Right lobe of liver (tissue), 6 donors: ENCODE measurements at places on chromosomes 11 and 22. TPM values are rescaled to one million over a fixed set of nuclear protein-coding genes. Genes with fewer than 3 reads are reported as not detected.

DNA sequence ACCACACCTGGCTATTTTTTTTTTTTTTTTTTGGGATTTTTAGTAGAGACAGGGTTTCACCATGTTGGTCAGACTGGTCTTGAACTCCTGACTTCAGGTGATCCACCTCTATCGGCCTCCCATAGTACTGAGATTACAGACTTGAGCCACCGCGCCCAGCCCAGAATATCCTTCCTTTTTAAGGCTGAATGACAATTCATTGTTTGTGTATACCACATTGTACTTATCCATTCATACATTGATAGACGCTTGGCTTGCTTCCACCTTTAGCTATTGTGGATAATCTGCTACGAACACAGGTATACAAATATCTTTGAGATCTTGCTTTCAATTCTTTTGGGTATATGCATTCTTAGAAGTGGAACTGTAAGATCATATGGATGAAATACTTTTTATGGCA, 10.8 kb upstream of the RASSF10 start:
- no peak overlapping the region for H3K27ac ChIP-seq
- H3K4me1 ChIP-seq, result no peaks in the 10 kb centered on the region
- DNase-seq, result no peak
- H3K27me3 ChIP-seq, result no peaks in the 10 kb centered on the region
- H3K36me3 ChIP-seq, result no peaks in the 10 kb centered on the region

- H3K27me3 ChIP-seq, result no peaks in the 10 kb centered on the region
- no peaks in the 10 kb centered on the region for H3K36me3 ChIP-seq
- H3K27ac ChIP-seq, result no peak within 1 kb of the TSS
- no peaks in the 10 kb centered on the region for H3K4me1 ChIP-seq
- H3K4me3 ChIP-seq, result no peak within 1 kb of the TSS
Measured at GRCh38 chr22:41969110-41969646, at the start of gene SEPTIN3. TSS of gene SEPTIN3 (plus strand) at chr22:41969443. CDS start at chr22:41971493, 2,050 bp downstream.

- peak overlapping the region; percentile 26 for H3K27ac ChIP-seq
- no peaks in the 10 kb centered on the region for H3K27me3 ChIP-seq
- peak overlapping the region; percentile 28 for H3K4me3 ChIP-seq
Measured at GRCh38 chr11:17014833-17015626, 816 bp upstream of the PLEKHA7 start.

- DNase-seq, result no peak
- H3K4me1 ChIP-seq, result no peaks in the 10 kb centered on the region
- H3K4me3 ChIP-seq, result no peak overlapping the region
- H3K36me3 ChIP-seq, result no peaks in the 10 kb centered on the region
Measured at GRCh38 chr11:21630934-21631478, 561.9 kb upstream of the ANO5 start.

- no peaks in the 10 kb centered on the region for H3K36me3 ChIP-seq
- no peak overlapping the region for H3K4me3 ChIP-seq
- no peaks in the 10 kb centered on the region for H3K4me1 ChIP-seq
- H3K27me3 ChIP-seq, result no peaks in the 10 kb centered on the region
- no peak overlapping the region for H3K27ac ChIP-seq
Measured at GRCh38 chr22:32331236-32331917, 26.3 kb upstream of the RFPL3 start.

- no peak overlapping the region for H3K4me3 ChIP-seq
- no peaks in the 10 kb centered on the region for H3K4me1 ChIP-seq
- peaks cover 10% of the 10 kb centered on the region for H3K36me3 ChIP-seq
- no peaks in the 10 kb centered on the region for H3K27me3 ChIP-seq
- DNase-seq, result no peak
Measured at GRCh38 chr22:20994128-20994901, 7.6 kb downstream of the THAP7 start.

- no peaks in the 10 kb centered on the region for H3K36me3 ChIP-seq
- no peak overlapping the region for H3K4me3 ChIP-seq
- H3K4me1 ChIP-seq, result no peaks in the 10 kb centered on the region
- no peak for DNase-seq
- no peak overlapping the region for H3K27ac ChIP-seq
- H3K27me3 ChIP-seq, result no peaks in the 10 kb centered on the region
Measured at GRCh38 chr22:44685384-44686056, 16.5 kb upstream of the PRR5 start.

DNA sequence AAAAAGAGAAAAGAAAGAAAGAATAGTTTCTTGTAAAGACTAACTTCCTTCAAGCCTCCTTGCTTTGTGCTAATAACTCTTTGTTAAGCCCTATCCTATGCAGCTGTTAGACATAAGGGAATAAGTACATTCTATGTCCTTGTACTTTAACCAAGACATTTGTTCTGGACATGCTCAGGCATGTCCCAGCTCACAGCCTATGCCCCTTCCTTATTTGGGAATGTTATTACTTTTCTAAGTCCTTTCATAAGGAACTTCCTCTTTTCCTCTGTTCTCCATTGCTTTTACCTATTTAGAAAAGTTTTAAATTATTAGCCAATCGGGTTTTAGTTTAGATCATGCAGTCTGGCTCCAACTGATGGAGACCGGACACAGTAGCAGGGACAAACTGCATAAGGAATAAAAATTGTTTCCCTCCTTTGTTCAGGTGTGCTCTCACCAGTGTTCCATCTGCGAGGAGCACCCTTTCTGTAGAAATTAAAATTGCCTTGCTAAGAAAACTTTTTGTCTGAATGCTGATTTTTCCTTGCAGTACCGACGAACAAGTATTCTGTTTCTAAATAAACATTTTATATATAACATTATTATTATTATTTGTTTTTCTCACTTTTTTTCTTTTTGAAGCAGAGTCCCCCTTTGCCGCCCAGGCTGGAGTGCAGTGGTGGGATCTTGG, 21.6 kb upstream of the SPINDOC start:
- no peaks in the 10 kb centered on the region for H3K36me3 ChIP-seq
- no peaks in the 10 kb centered on the region for H3K27me3 ChIP-seq
- no peaks in the 10 kb centered on the region for H3K4me1 ChIP-seq
- no peak overlapping the region for H3K27ac ChIP-seq

DNA sequence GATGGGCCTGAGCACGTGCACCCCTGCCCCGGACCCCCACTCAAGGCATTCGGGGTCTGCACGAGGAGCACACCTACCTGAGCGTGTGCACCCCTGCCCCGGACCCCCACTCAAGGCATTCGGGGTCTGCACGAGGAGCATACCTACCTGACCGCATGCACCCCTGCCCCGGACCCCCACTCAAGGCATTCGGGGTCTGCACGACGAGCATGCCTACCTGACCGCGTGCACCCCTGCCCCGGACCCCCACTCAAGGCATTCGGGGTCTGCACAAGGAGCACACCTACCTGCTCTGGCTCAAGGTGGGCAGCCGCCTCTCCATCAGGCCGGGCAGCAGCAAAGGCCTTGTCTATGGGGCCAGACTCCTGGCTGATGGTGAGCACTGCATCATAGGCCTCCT, 48.7 kb upstream of the LRRC32 start:
- no peak overlapping the region for H3K4me3 ChIP-seq
- H3K36me3 ChIP-seq, result no peaks in the 10 kb centered on the region
- no peak for DNase-seq
- no peak overlapping the region for H3K27ac ChIP-seq

- no peak for DNase-seq
- no peak overlapping the region for H3K4me3 ChIP-seq
- H3K27me3 ChIP-seq, result no peaks in the 10 kb centered on the region
- no peaks in the 10 kb centered on the region for H3K36me3 ChIP-seq
- H3K27ac ChIP-seq, result no peak overlapping the region
Measured at GRCh38 chr11:64135711-64136110, 30.2 kb downstream of the MACROD1 start.

DNA sequence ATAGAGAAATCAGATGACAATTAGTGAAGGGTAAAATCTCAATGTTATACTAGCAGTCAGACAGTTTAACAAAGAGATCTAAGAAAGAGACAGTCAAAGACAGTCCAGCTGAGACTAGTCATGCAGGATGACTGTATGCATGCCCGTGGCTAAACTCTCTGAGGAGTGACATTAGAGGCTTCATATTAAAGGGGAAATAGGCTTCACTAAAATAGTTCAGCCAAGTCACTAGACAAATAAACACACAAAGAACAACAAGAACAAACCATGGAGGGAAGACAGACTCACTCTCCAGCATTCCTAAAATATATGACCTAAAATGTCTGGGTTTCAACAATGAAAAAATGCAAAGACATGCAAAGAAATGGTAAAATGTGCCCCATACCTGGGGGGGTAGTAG, 18.6 kb upstream of the APLNR start:
- H3K4me1 ChIP-seq, result no peaks in the 10 kb centered on the region
- no peak overlapping the region for H3K27ac ChIP-seq
- no peak for DNase-seq
- no peaks in the 10 kb centered on the region for H3K36me3 ChIP-seq

DNA sequence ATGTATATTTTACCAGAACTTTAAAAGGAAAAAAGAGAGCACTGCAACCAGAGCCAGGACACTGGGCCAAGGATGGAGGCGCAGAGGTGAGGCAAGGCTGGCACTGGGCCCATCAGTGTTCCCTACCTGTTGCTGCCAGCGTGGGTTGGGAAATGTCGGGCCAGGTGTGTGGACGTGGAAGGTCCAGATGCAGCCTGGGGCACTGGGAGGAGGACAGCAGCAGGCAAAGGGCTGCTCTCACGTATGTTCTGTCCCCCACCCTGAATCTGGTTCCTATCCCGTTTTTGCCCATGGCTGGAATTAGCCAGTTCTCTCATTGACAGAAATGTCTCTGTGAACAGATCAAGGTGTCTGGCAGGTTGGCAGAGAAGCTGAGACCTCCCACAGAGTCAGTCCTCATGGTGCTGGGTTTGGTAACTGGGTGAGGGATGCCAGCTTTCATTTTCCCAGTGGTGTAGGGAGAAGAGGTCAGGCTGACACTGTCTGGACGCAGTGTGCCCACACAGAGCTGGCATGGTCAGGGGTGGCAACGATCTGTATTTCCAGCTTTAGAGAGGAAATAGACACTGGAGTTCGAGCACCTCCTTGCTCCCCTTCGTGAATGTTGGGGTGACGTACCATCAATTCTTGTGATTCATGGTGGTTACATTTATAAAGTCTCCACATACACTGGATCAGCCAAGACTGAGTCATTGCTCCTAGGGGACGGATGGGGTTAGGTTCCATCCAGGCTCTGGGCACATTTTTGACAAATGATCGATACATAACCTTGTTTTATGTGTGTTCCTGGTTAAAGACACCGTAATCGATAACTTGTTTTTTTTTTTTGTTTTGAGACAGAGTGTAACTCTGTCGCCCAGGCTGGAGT, 4.3 kb upstream of the PNPLA3 start:
- no peaks in the 10 kb centered on the region for H3K27me3 ChIP-seq
- H3K4me1 ChIP-seq, result no peaks in the 10 kb centered on the region
- no peaks in the 10 kb centered on the region for H3K36me3 ChIP-seq
- peak; percentile 79 for DNase-seq

DNA sequence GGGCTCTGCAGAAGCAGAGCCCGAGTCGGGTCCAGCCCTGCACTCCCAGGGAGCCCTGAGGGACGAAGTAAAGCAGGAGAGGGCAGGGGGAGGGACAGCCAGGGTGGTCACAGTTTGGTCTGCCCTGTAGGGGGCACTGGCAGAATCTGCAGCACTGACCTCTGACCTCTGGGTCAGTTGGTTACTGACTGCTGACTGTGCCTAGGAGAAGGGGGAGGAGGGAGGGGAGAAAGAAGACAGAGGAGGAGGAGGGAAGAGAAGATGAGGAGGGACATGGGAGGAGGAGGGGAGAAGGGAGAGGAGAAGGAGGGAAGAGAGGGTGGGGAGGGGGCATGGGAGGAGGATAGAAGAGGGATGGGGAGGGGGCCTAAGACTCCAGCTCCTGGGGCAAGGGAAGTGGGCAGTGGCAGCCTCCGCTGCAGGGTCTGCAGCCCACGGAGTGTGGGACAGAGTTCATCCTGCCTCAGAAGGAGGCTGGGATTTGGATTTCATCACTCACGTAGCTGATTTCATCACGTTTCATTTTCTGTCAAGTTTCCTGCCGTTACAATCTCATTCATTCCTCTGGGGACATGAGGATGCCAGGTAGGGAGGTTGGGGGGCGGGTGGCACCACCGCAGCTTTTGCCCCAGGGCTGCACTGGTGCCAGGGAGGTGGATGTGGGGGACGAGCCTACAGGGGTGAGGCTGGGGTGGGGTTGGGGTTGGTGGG, 55.2 kb downstream of the FLRT1 start:
- H3K27me3 ChIP-seq, result no peaks in the 10 kb centered on the region
- peaks cover 29% of the 10 kb centered on the region for H3K4me1 ChIP-seq
- no peaks in the 10 kb centered on the region for H3K36me3 ChIP-seq
- H3K4me3 ChIP-seq, result no peak overlapping the region

DNA sequence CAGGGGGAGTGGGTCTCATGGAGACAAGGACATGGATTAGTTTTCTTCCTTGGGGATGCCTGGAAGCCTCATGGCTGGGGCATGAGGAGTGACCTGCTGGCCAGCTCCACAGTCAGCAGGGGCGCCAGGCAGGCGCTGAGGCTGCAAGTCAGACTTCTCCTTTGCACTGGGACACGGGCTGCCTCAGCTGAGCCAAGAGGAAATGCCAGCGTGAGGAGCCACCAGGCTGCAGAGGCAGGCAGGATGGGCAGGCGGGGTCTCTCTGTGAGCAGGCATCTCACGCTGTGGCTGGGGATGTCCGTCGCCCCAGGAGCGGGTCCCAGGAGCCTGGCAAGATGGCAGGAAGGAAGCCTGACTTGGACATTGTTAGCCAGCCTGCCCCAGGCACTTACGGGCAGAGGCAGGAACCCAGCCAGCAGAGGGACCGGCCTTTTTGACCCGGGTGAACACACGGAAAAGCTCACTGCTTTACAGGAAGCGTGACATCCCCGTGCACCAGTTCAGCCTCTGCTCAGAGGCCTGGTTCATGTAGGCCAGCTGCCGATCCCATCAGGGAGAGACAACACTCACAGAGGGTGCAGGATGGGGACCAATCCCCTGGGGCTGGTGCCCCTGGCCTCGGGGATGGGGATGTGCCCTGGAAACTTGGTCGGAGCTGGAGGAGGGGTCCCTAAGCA, 10.2 kb downstream of the GNB1L start:
- no peak overlapping the region for H3K4me3 ChIP-seq
- no peaks in the 10 kb centered on the region for H3K27me3 ChIP-seq
- peak overlapping the region; percentile 49 for H3K27ac ChIP-seq

DNA sequence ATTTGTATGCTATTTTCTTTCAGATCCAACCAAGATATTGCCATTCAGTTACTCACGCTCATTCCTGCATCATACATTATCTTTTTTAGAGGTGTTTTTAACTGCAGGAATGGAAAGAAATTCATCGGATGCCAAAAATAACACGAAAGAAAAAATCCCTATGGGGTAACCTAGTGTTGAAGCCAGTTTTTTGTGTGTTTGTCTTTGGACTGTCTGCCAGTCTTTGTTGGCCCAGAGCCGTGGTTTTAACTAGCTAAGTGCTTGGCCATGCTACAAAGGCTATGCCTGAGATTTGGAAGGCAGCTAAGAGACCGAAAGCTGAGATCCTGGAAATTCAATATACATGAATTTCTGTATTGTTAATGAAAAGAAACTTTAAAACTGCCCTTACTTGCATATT, 309.8 kb upstream of the CNTN5 start:
- no peaks in the 10 kb centered on the region for H3K36me3 ChIP-seq
- H3K4me1 ChIP-seq, result no peaks in the 10 kb centered on the region
- DNase-seq, result peak; percentile 77
- H3K4me3 ChIP-seq, result no peak overlapping the region
- H3K27ac ChIP-seq, result no peak overlapping the region
- H3K27me3 ChIP-seq, result no peaks in the 10 kb centered on the region

Gene SC5D
- total RNA-seq, result 82.6 TPM

Gene ANO5
- 3.8 TPM for total RNA-seq

Gene SYT12
- total RNA-seq, result 1.8 TPM

Gene APOL4
- total RNA-seq, result 1.1 TPM

Gene SLN
- 5.3 TPM for total RNA-seq

Gene TYR
- total RNA-seq, result not detected

Gene GPR83
- not detected for total RNA-seq
